ENCODE measurements at places on chromosomes 1 and 21.

DNA sequence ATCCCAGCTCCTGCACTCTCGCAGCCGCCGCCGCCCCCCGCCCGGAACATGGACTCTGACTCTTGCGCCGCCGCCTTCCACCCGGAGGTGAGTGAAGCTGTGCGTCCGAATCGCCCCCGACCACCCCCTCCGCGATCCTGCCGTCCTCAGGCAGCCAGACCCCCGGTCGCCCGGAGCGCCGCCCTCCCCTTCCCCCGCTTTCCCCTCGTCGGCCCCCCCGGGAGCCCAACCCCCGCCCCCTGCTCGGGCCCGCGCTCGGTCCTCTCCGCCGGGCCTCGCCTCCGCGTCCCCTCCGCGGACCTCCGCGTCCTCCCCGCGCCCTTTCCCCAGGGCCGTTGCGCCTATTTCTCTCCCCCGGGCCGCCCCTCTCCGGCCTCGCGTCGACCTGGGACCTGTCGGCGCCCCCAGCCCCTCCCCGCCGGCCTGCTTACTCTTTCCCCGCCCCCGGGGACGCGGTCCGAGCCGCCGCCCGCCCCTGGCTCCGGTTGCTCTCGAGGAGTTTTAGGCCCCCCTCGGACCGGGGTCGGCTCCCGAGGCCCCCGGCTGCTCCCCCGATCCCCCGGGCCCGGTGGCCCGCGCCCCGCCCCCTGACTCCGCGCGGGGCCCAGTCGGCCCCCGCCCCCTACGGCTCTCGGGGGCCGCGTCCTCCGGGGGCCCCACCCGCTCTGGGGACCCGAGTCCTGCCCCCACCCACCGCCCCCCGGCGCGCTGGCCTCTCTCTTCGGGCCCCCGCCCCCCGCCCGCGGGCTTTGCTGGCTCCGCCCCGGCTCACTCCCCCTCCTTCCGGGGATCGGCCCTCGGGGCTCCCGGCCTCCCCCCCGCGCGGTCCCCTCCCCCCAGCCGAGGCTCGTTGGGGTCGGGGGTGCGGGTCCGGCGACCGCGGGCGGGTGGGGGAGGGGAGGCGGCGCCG is 743 bp downstream of the PHF13 start:
- DNase-seq = peak; percentile 49

DNA sequence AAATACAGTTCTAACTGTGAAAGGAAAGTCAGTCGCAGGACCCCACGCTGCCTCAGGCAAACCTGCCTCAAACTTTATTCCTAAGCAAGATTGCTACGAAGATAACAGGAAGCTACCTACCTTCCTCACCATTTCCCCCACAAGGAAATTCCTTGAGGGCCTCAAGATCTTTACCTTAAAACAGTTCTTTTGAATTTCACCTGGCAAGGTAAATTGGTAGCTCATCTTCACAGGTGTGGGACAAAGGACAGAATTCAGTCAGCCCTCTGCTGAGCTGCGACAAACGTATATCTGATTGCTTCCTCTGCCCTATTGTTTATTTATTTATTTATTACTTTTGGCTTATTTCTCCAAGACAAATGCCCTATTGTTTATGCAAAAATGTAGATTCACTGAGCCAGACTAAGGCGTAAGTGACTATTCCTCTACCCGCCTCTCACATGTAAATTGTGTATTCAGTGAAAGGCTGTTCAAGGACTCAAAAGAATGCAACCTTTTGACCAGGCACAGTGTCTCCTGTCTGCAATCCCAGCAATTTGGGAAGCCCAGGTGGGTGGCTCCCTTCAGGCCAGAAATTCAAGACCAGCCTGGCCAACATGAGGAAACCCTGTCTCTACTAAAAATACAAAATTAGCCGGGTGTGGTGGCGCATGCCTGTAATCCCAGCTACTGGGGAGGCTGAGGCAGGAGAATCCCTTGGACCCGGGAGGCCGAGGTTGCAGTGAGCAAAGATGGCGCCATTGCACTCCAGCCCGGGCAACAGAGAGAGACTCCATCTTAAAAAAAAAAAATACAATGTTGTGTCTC is 17.3 kb upstream of the PKNOX1 start:
- DNase-seq = no peak

DNA sequence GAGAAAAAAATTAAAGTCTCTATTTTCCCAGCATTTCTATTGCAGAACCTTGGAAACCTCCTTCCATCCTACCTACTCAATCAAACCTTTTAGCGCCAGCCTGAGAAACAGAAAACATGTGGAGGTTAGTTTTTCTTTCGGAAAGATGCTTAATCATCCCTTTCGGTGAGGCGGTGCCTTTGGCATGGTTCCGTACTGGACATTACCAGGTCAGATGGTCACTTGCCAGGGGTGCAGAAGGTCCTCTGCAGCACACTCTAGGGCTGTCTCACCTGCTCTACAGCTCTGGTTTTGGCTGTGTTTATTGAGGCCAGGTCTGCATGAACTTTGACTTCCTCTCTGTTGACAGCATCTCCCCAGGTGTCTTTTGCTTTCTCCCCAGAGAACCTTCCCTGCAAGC is 121.5 kb downstream of the PLD5 start:
- no peak for DNase-seq

- no peak for DNase-seq
Measured at GRCh38 chr1:162756523-162756922, 34.0 kb upstream of the HSD17B7 start.
